ENCODE measurements at places on chromosomes 1 and 21.

DNA sequence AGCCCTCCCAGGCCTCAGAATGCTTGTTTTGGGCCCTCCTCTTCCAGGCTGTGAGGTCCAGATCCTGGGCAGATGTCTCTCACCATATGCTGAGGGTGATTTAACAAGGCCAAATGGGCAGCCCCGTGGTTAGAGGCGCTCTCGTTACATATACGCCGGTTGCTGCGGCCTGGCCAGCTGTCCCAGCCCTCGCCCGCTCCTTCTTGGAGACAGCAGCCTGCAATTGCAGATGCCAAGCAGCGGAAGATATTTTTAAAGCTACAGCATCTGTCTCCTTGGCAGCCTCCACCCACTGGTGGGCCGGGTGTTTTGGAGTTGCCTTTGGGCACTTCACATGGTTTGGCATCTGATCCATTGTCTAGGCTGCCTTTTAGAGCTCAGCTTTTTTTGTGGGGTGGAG lies 178.8 kb upstream of the NFIA start:
- DNase-seq = no peak

GRCh38 chr1:191022856-191023255 lies 545.2 kb upstream of the BRINP3 start:
- DNase-seq = no peak

- no peak for DNase-seq
Observed at GRCh38 chr1:209307846-209308245, 275.7 kb upstream of the CAMK1G start.

DNA sequence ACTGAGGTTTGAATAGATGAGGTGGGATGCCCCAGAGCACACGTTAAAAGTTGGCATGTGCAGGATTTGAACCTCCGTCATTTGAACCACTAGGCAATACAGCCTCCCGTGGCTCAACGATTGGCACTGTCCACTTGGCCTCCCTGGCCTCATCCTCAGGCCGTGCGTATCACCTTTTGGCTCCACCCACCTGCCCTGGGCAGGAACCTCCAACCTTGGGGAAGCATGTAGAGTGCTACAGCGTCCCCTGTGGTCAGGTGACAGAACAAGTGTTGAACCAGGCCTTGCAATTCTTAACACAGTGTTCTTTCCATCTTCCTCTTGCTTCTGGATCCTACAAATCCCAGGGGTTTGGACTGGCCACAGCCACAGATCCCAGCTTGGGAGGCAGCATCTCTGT lies 112.6 kb downstream of the PAX7 start:
- no peak for DNase-seq

GRCh38 chr1:152186556-152187285 lies 27.7 kb upstream of the RPTN start:
- no peak for DNase-seq

GRCh38 chr1:8412183-8412831 lies 94.4 kb downstream of the SLC45A1 start:
- no peak for DNase-seq

GRCh38 chr1:234719454-234720251 lies 109.7 kb upstream of the IRF2BP2 start:
- no peak for DNase-seq

DNA sequence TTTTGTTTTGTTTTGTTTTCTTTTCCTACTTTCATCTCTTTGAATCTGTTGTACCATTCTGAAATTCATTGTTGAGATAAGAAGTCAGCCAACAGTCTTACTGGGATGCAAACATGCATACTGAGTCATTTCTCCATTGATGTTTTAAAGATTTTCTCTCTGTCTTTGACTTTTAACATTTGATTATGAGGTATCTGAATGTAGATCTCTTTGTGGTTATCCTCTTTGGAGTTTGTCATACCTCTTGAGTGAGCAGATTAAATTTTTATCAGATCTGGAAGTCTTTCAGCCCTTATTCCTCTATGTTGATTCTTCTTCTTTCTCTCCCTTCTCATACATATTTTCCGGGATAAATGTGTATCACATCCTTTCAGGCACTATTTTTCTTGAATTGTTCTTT lies 406.9 kb upstream of the NCAM2 start:
- no peak for DNase-seq

GRCh38 chr1:220462752-220463151 lies 65.2 kb upstream of the MARK1 start:
- no peak for DNase-seq

- DNase-seq = no peak
Observed at GRCh38 chr1:942864-943533, 16.1 kb downstream of the NOC2L start.

Measured in stimulated activated CD8-positive, alpha-beta memory T cell treated with anti-CD3 and anti-CD28 coated beads, Interleukin-15, amount 100 ng/mL, for 24 hours (primary cell).